Esophagus squamous epithelium (tissue), 5 donors: ENCODE measurements at places on chromosomes 1 and 21.
A peak's percentile ranks its signal among the peaks of the same experiment; 100 is the strongest.

DNA sequence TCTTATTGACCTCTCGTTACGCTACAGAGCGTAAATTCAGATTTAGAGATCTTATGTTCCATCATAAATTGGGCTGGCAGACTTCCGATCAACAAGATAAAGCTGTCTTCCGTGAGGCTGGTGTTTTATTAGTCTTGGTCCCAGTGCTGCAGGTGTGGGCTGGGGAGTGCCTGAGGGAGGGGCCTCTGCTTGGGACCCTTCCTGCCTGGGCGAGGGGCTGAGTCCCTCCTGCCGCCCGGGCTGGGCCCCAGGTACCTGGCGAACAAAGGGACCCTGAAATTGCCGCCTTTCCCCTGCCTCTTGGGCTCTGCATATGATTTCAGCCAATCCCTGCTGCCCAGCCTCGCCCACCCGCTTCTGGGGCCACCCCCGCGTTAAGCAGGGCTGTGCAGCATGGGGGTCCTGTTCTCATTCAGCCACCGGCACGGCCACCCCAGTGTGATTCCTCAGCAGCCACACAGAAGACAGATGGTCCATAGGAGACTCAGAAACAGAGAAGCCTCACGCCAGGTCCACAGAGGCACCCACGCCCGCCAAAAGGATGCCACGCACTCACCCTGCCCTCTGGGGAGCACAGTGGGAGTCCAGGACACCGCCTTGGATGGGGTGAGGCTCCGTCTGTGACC lies 6.1 kb upstream of the SAMD11 start:
- DNase-seq = no peak

DNA sequence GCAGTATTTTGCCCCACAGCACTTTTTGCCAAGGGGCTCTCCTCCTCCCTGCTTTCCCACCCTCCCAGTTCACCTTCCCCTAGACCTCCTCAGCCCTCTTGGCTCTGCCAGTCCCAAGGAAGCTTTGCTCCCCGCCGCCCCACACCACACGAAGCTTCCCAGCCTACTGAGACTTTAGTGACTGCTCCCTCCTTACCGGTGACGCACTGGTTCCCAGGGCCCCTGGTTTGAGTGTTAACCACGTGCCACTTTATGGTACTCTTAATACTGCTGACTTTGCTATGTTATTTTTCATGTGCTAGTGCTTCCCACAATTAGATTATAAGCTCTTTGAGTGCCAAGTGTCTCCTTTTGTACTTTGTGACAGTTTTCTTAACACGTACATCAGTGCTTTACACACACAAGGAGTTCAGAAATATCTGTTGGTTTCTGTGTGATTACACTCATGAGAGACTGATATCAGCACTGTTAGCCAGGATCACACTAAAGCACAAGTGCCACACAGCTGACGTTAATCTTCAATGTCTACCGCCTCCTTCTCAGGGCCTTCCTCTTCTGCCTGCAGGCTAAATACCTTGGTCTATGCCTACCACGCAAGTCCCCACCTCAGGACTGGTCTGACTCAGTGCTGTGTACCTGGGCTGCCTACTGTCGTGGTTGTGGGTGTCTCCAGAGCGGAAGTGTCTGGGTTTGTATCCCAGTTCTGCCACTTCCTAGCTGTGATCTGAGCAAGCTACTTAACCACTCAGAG lies 61.0 kb downstream of the DNTTIP2 start:
- DNase-seq = no peak

DNA sequence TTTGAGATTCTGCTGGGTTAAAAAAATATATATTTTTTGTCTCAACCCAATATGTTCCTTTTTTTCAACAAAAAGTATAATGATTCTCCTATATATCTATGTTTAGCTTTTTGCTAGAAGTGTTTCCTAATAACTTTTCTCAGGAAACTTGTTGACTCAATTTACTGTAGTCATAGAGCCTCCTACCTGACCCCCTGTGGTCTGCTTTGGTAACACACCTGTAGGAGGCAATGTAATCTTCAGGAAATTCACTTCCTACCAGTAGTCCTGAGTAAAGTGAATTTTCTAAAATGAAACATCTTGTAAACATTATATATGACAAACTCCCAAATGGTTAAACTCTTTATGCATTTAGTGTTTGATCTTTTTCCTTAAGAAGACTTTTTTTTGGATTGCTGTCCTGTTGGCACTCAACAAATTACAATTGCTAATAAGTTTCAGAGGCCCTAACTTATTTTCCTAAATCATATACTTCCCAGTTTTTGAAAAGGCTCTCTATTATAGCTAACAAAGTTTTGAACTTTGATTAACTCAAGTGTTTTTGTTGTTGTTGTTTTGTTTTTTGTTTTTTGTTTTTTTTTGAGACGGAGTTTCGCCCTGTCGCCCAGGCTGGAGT lies 118.3 kb downstream of the OLFML2B start:
- DNase-seq = no peak

DNA sequence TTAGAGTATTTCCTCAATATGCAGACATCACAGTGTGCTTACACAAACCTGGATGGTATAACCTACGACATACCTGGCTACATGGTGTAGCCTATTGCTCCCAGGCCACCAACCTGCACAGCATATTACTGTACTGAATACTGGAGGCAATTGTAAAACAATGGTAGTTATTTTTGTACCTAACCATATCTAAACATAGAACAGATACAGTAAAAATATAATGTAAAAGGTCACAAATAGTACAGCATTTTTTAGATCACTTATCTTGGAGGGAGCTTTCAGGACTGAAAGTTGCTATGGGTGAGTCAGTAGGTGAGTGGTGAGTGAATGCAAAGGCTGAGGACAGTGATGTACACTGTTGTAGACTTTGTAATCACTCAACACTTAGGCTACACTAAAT lies 492.3 kb downstream of the MRPL39 start:
- no peak for DNase-seq

- no peak for DNase-seq
Observed at GRCh38 chr21:40841524-40842196, 5.3 kb downstream of the DSCAM start.

GRCh38 chr1:40980453-40981121 lies 1.1 kb downstream of the CTPS1 start:
- no peak for DNase-seq

- DNase-seq = no peak
Observed at GRCh38 chr21:36693489-36694030, 5.4 kb upstream of the SIM2 start.

DNA sequence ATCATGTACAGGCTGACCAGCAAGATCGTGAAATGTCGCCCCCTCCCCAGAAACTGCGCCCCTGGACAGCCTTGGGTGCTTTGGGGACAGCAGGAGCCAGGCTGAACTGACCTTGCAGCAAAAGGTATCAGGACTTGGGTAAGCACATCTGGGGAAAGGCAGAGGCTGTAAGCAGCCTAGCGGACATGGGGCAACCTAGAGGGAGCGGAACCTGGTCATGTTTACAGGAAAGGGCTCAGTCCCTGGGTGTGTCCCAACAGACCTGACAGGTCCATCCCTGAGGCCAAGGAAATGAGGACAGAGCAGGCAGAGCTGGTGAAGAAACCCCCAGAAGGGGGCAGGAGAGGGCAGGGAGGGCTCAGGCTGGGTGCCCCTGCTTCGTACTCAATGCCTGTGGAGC lies 3.1 kb upstream of the S100A8 start:
- no peak for DNase-seq

DNA sequence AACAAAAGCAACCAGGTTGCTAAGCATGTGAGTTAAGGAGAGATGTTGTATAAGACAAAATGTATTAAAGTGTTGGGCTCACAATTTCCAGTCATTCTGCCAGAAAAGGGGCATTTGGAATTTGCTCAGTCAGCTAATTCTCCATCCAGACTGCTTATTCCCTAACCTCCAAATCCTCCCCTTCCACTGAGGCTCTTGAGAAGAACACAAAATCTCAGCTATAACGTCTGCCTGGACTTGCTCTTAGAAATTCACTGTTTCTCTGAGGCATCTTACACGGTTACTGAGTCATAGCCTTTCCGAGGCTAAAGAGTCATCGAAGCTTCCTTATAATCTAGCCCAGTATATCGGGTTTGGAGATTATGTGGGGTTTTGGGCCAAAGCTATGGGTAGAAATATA lies 548.2 kb upstream of the ADGRL4 start:
- DNase-seq = no peak

- no peak for DNase-seq
Observed at GRCh38 chr1:247536340-247536739, at the start of gene OR2C3. OR2C3 (minus strand) TSS chr1:247536440; CDS start chr1:247532511, 3,929 bp downstream.

- no peak for DNase-seq
Observed at GRCh38 chr21:36507397-36508018, 27.6 kb upstream of the CLDN14 start.

- no peak for DNase-seq
Observed at GRCh38 chr1:35726450-35727433, 8.1 kb upstream of the C1orf216 start.

DNA sequence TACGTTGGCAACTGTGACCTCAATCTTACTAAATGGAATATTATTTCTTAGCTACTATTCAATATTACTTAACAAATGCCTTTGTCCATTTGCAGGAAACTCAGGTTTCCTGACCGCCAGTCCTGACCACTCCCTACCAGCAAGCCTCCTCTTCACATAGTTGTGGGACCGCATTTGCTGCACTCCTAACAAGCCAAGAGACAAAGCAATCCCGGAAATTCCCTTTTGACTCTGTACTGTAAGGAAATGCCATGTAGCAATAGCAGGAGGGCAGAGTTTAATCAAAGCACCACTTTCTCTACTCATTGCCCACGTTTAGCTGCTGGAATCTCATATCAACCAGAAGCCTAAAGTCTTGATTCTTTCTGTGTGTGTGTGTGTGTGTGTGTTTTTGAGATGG lies 28.1 kb upstream of the ACBD6 start:
- no peak for DNase-seq

- DNase-seq = peak; percentile 13
Observed at GRCh38 chr1:55443175-55443915, 228.2 kb upstream of the USP24 start.

DNA sequence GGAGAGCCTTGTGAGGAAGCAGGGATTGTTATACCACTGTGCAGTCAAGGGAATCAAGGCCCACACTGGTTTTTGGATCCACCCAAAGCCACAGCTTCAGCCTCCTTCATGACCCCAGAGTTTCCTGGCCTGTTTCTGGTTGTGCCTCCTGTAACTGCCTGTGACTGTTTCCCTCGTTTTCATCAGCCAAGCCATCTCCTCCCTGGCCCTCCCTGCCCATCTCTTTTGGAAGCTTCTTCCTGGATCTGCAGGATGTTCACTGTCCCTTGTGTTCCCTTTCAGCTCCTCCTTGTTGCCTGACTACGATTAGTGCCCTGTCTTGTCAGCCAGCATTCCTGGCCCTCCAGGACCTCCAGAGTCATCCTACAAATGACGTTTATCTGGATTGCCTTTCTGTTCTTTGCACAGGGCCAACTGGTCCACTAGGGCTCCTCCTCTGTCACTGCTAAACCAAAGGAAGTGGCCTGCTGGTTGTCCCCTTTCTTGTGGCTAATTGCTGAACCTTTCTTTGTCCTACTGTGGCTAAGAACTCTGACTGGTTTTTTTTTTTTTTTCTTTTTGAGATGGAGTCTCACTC lies 17.9 kb downstream of the SFT2D2 start:
- DNase-seq = no peak

GRCh38 chr1:214010197-214010573 lies 22.4 kb downstream of the PROX1 start:
- DNase-seq = no peak

GRCh38 chr1:51305371-51305823 lies 25.0 kb downstream of the TTC39A start:
- DNase-seq = no peak

- no peak for DNase-seq
Observed at GRCh38 chr1:226888021-226888420, 17.6 kb downstream of the PSEN2 start.

GRCh38 chr1:152252157-152252556 lies 28.2 kb upstream of the HRNR start:
- no peak for DNase-seq

GRCh38 chr1:93576746-93577145 lies 104.9 kb downstream of the BCAR3 start:
- DNase-seq = no peak

DNA sequence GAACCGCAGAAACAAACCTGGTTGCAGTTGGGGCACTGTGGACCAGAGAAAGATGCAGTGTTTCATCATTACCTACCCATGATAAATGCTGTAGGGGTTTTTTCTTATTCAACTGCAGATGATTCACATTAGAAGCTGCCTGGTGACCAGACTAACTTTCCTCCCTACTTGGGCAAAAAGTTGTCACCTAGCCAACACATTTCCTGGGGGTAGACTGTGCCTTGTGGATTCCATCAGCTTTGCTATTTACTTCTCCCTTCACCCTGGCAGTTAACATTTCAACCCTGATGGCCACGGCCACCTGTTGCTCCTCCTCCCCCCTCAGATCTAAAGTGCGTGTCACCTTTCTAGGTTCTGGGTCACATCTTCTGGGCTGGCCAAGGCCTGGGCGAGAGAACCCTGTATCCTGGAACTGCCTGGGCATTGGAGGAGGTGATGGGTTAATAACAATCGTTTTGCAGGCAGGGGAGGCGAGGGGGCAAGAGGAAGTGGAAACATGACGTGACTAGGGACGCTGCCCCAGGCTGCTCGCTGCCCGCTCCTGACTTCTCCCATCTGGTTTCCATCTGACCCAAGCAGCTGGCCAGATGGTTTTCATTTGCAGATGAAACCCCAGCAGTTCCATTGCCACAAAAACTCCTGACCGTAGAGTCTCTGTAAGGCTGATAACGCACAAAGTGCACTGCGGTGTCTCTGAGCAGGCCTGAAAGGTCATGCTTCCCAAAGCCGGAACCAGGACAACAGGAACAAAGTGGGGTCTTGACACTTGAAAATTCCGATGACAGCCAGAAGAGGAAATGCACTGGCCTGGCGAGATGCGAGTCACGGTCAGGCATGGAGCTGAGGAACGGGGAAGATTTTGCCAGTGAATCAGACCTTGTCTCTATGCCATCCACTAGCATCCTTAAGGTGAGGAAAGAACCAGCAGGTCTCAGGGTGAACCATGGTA lies 36.6 kb downstream of the CAPZB start:
- DNase-seq = no peak

DNA sequence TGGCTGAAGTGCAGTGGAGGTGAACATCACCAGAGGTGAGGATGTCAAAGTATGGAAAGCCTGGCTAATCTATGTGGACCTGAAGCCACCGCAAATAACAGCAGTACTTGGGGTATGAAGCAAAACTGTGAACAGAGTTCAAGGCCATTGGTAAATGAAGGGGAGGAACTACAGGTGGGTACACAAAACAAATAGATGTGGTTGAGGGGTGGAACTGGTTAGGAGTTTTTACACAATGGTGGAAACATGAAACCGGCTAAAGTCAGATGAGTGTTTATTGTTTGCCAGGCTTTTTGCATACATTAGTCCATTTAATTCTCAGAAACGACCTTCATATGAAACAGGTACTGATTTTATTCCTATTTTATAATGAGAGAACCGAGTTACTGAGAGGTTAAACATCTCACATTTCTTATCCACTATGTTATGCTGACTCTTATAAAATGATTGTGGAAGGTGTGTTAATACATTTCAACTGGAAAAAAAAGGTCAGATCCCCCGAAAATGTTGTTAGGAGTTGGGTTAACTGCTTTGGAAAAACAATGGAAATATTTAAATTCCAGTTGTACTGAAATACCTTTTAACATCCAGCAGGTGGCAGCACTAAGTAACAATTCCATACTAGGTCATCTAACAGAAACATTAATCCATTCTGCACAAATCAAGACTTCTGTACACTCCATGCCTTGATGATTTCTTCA lies 44.3 kb upstream of the GTF2B start:
- no peak for DNase-seq
